ENCODE measurements at places on chromosomes 16 and 17. TPM values are rescaled to one million over a fixed set of nuclear protein-coding genes. Genes with fewer than 3 reads are reported as not detected.

Gene P2RX1
- not detected for total RNA-seq

Gene SHCBP1
- total RNA-seq: 32.3 TPM

Gene MAP3K14
- 35.6 TPM for total RNA-seq

Gene CCDC200
- not detected for total RNA-seq

Gene IL34
- total RNA-seq: 0.56 TPM

Gene CACNG1
- total RNA-seq: not detected

Gene ITGAX
- 1.1 TPM for total RNA-seq

Gene IRX5
- total RNA-seq: 1.9 TPM

Gene ARRB2
- 47.6 TPM for total RNA-seq

Gene KRT25
- not detected for total RNA-seq

Gene HSPB9
- not detected for total RNA-seq

Gene PGS1
- total RNA-seq: 25.0 TPM

Gene ANKRD40CL
- total RNA-seq: not detected

Gene STAC2
- 2.9 TPM for total RNA-seq

Gene PEX12
- total RNA-seq: 7.2 TPM

Gene KCNJ18
- total RNA-seq: not detected

Gene IL32
- 28.1 TPM for total RNA-seq

Gene NPB
- total RNA-seq: 0.55 TPM

Gene TMEM235
- not detected for total RNA-seq

Gene CCL18
- not detected for total RNA-seq

Gene GP2
- not detected for total RNA-seq
